ENCODE measurements at places on chromosomes 11 and 22.

DNA sequence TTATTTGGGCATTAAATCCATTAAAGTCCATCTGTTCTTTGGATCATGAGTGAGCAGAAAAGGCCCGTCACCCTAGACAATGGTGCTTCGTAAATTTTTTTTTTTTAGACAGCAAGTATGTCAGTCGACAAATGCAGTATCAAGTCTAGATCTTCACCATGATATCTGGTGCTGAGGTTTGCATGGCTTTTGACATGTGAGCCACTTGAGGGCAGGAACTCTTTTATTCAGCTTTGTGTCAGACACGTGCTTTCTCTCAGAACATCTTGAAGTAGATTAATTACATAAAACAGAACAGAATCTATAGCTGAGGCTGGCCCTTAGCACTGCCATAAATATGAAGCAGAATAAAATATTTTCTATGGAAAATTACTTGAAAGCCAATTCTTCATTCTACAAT lies 62.9 kb upstream of the CARD18 start:
- no peak for DNase-seq

GRCh38 chr22:44281768-44282637 lies 30.7 kb downstream of the SHISAL1 start:
- no peak for DNase-seq

DNA sequence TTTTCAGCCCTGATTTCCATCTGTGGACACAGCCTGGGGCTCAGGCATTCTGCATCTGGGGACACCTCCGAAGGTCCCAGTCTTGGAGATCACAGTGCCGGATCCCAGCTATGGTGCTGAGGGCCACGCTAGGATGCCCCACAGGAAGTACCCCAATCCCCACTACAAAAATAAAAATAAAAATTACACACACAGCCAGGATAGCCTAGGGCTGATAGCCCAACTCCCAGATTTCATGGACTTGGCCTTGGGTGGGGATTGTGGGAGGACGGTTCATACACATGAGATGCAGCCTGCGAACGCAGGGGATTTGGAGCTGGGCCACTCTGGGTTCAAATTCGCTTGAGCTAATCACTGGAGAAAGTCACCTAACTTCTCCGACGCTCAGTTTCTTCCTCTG lies 237.7 kb downstream of the BUD13 start:
- DNase-seq, result no peak

GRCh38 chr11:59842316-59842715 lies 3.0 kb downstream of the CBLIF start:
- DNase-seq, result no peak

- DNase-seq, result no peak
These were observed 13.5 kb downstream of the NUMA1 start for GRCh38 chr11:72066855-72067254.

GRCh38 chr11:107801641-107802040 lies 56.9 kb downstream of the SLC35F2 start:
- DNase-seq, result no peak

DNA sequence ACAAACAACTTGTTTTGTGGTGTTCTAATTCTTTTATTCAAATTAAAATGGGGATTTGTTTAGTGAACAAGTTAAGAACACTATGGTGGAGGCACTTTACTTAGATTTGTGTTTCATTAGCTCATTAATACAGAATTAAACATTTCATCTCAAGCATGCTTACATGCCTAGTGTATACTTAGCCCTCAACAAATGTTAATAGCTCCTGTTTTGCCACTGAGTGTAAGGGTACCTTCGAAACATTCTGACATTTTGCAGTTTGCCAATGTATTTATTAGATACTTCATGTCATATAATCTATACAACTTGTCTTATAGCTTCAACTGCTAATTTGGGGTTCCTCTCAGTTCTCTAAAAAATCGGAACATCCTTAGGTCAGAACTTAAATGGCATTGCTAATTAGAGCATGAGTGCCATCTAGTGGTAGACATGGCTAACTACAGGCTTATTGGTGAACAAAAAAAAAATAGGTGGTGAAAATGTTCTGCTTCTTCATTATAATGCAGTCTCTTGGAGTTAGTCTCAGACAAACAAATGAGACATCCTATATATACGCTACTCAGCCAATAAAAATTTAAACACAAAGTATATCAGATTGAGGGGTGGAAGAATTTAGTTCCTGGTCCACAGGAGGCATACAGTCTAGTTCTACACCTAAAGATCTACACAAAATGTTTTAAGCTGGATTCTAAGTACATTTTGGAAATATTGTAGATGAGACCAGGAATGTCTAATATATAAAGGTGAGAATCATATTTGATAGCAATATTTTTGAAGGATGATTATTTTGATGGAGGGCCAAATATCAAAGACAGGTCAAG lies 4.9 kb upstream of the CNTN5 start:
- DNase-seq, result no peak

- no peak for DNase-seq
These were observed 142.0 kb upstream of the NTM start for GRCh38 chr11:131228378-131228777.

DNA sequence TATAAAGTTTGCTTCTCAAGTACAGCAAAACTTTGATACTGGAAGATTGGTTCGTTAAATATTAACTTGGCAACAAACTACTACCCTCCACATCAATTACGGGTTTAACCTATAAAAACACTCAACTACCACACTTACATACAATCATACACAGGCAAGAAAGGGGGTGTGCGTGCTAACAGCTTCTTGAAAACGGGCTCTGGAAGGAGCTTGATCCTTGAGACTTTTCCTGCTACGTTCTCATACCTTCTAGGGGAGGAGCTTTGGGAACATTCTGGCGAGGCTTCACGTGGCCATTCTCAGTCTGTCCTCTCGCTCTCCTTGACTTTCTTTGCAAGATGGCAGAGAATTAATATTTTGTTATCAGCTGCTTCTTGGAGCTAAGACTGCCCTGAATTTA lies 6.8 kb upstream of the ESAM start:
- DNase-seq, result no peak

DNA sequence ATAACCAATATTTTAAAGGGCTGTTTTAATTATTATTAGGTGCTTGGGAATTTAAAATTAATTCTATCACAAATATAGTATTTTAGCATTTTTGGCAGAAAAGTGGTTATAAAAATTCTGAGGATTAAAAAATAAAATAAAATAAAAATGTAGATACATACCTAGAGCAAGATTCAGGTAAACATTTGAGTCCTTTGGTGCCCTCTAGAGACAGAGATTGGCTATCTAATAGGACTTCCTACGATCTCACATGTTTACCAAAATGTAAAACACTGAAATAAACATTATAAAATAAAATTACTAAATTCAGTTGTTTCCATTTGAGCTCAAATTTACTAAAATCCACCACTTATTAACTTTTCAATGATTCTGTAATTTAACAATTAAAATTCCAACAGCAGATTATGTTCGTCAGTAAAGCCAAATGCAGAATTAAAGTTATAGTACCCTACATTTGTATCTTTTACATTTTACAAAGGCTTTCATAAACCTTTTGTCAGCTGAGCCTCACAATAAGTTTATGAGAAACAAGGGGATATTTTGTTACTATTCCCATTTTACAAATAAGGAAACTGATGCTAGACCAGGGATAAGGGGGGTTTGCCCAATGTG lies 27.7 kb downstream of the SLC36A4 start:
- DNase-seq, result no peak

DNA sequence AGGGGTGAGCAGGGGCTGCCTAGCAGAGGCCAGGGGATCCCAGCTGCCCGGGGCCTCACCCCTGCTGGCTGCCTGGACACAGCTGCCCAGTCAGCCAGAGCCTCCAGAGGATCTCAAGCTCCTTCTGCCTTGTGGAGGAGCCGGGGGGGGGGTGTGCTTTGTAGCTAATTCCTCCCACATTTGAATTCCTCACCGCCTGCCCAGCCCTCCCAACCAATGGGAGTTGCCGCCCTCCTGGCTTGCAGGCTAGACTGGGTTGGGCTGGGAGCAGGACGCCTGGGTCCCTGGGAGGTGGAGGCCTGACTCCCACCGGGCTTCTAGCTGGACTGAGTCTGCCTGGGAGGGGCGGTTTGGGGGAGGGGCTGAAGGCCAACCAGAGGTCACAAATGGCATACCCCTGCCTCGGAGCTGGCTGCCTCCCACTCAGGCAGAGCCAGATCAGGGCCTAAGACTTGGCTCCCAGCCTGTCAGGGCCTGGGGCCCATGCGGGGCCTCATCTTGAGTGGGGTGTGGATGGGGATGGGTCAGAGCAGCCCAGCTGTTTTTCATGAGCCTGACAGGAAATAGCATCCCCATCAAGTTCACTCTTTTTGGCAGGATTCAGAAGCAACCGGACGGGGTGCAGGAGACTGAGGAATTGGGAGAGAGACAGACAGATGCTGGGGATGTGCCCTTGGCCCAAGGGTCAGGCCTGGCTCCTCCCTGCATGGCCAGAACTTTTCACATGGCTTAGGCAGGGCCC lies 29.2 kb upstream of the PDE2A start:
- DNase-seq, result peak; percentile 30

- no peak for DNase-seq
These were observed 5.5 kb upstream of the SELENOH start for GRCh38 chr11:57735619-57736298.

DNA sequence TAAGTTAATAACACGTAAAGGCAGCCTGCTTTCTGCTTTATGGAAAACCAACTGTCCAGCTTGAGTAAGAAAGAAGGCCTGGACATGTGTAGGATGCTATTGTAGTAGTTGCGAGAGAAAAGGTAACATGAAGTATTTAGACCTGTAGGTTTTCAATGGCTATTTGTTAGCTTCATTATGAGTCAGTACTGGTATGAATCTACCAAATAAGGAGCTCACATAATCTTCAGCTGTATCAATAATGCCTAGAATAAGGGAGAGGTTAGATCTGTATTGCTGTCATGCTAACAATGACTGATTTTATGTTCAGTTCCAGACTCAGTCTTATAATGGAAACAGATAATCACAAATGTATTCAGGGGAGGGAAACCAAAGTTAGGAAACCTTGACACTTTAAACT lies 550.3 kb downstream of the CNTN5 start:
- DNase-seq, result no peak

- no peak for DNase-seq
These were observed 116.2 kb upstream of the NTM start for GRCh38 chr11:131254254-131254653.

- DNase-seq, result no peak
These were observed 10.8 kb downstream of the SUN2 start for GRCh38 chr22:38744981-38745380.

- DNase-seq, result no peak
These were observed 8.7 kb downstream of the DRAP1 start for GRCh38 chr11:65927904-65928397.

- no peak for DNase-seq
These were observed 111.4 kb upstream of the SORL1-AS1 start for GRCh38 chr11:121563900-121564822.

DNA sequence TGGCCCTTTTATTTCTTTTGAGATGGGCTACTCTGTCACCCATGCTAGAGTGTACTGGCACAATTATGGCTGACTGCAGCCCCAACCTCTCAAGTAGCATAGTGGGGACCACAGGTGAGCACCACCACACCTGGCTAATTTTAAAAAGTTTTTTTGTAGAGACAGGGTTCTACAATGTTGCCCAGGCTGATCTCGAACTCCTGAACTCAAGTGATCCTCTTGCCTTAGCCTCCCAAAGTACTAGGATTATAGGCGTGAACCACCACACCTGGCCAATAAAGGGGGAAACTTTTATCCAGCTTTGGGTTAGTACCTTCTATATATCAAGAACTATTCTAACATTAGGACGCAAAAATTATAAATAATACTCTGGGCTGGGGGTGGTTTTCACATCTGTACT lies 52.1 kb downstream of the MAPK1 start:
- DNase-seq, result no peak

- DNase-seq, result no peak
These were observed 104.7 kb downstream of the ETS1 start for GRCh38 chr11:128482512-128483191.

GRCh38 chr11:109641549-109641948 lies 219.6 kb downstream of the C11orf87 start:
- DNase-seq, result no peak

GRCh38 chr11:45435706-45436105 lies 149.6 kb upstream of the SYT13 start:
- DNase-seq, result no peak

DNA sequence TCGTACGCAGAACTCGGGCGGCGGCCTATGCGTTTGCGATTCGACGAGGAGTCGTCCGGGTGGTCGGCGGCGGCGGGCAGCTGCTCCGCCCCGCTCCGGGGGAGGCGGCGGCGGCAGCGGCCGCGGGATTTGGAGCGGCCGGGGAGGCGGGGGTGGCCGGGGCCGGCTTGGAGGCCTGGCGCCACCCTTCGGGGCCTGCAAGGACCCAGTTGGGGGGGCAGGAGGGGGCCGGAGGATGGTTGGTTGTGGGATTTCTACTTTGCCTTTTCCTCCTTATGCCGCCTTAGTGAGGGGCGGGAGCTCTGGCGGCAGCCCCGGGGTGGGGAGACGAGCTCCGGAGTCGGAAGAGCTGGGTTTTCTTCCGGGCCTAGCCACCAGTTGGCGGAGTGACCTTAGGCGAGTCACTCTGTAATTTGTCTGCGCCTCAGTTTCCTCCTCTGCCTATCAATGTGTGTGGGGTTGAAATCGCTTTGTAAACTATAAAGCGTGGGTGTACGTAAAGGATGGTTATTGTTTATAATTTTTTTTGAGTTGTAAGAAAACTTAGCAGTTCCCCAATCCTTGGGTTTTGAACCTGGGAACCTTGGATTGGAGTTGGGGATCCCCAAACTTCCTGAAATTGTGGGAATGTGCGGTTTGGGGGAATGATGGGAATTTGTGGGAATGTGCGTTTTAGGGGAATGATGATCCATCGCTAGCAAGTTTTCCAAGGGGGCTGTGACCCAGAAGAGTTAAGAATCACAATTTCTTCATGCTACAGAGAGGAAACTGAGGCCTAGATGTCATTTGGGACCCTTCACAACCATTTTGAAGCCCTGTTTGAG lies 679 bp downstream of the TUG1 start:
- no peak for DNase-seq

- no peak for DNase-seq
These were observed 74.6 kb upstream of the SUSD2 start for GRCh38 chr22:24106385-24107381.

Data from anterior cingulate cortex (tissue), 58 donors.